ENCODE measurements at places on chromosomes 11 and 22. TPM values are rescaled to one million over a fixed set of nuclear protein-coding genes. Genes with fewer than 3 reads are reported as not detected.

- DNase-seq = no peak
Observed at GRCh38 chr11:43399983-43400630, 41.4 kb downstream of the TTC17 start.

Gene SAA4
- 1.3 TPM for total RNA-seq

Gene MPZL2
- total RNA-seq = 13.1 TPM

Gene KDELR3
- 17.0 TPM for total RNA-seq

Gene UBQLN3
- total RNA-seq = not detected

Gene UPK2
- total RNA-seq = 0.25 TPM
